ENCODE measurements at places on chromosomes 4 and X.

GRCh38 chrX:94288325-94288724 lies 614.3 kb downstream of the FAM133A start:
- no peaks in the 10 kb centered on the region for H3K27me3 ChIP-seq
- no peaks in the 10 kb centered on the region for H3K4me1 ChIP-seq
- H3K4me3 ChIP-seq = no peak overlapping the region
- no peak overlapping the region for H3K27ac ChIP-seq
- no peak for DNase-seq

DNA sequence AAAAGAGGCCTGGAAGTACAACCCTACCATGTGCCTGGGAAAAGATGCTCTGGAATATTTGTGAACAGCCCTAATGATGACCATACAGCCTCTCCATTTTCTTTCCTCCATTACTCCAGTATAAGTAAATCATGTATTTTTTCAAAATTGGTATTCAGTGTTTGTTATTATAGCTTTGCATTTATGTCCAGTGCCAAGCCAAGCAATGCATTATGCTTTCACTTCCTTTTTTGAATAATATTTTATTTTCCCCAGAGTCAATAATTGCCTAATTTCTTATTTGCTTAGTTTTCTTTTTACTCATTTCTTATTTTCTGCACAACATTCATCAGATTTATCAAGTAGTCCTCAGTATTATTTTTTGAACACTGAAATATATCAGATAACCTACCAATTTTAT lies 49.3 kb upstream of the EOLA2 start:
- no peak overlapping the region for H3K4me3 ChIP-seq
- H3K36me3 ChIP-seq = no peaks in the 10 kb centered on the region
- H3K4me1 ChIP-seq = no peaks in the 10 kb centered on the region

DNA sequence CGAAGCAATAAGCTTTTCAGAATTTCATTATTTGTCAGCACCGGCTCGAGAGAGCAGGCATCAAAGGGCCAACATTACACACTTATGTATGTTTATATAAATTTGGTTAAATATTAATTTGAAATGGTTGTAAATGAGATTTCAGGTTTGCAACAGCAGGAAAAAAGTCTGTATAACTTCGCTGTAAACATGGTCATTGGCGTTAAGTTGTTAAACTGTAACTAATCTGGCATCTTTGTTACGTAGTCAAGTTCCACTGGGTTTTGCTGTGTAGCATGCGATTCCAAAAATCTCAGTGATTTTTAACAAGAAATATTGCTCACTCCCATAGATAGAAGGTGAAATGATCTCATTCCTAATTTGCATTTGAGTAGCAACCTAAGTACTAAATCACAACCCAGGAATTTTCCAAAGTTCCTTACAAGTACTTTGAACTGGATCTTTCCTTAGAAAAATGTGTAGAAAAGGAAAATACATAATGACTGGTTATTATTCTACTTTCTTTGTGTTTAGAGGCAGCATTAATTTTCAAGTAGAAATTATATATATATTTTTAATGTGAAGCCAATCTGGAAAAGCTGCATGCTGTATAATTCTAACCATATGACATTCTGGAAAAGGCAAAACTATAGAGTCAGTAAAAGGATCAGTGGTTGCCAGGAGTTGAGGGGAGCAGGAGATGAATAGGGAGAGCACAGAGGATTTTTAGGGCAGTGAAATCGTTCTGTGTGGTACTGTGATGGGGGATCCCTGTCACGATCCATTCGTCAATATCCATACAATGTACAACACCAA lies 222.1 kb downstream of the CBR4 start:
- no peak for DNase-seq
- H3K27me3 ChIP-seq = no peaks in the 10 kb centered on the region
- no peak overlapping the region for H3K4me3 ChIP-seq
- no peaks in the 10 kb centered on the region for H3K36me3 ChIP-seq

GRCh38 chr4:6494431-6495295 lies 22.2 kb upstream of the PPP2R2C start:
- H3K27me3 ChIP-seq = no peaks in the 10 kb centered on the region
- DNase-seq = no peak
- no peak overlapping the region for H3K27ac ChIP-seq
- H3K4me1 ChIP-seq = no peaks in the 10 kb centered on the region
- no peak overlapping the region for H3K4me3 ChIP-seq

- no peak overlapping the region for H3K4me3 ChIP-seq
- H3K4me1 ChIP-seq = no peaks in the 10 kb centered on the region
- no peaks in the 10 kb centered on the region for H3K27me3 ChIP-seq
- no peak for DNase-seq
These were observed 12.1 kb downstream of the PPARGC1A start for GRCh38 chr4:23877758-23878229.

- H3K4me3 ChIP-seq = no peak overlapping the region
- no peak overlapping the region for H3K27ac ChIP-seq
- no peaks in the 10 kb centered on the region for H3K4me1 ChIP-seq
These were observed 39.6 kb upstream of the CPLX1 start for GRCh38 chr4:865572-865971.

DNA sequence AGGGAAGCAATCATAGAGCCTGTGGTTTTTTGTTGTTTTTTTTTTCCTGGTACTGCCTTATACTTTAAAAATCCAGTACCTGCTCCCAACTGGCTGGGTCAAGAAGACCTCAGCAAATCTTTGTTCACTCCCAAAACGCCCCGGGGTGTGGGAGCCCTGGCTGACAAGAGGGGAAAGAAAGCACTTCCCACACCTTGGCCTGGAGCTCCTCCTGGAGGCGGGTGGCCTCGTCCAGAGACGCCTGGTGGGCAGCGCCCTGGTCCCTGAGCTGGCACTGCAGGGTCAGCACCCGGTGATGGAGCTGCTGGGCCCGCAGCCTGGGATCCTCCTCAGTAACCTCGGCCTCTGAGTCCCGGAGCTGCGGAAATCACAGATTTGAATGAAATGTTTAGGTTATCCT lies 38.2 kb downstream of the C4orf50 start:
- DNase-seq = no peak
- H3K27me3 ChIP-seq = peaks cover 12% of the 10 kb centered on the region
- no peak overlapping the region for H3K27ac ChIP-seq
- H3K4me1 ChIP-seq = no peaks in the 10 kb centered on the region
- no peaks in the 10 kb centered on the region for H3K36me3 ChIP-seq
- H3K4me3 ChIP-seq = no peak overlapping the region

- DNase-seq = no peak
- no peaks in the 10 kb centered on the region for H3K4me1 ChIP-seq
- peaks cover 44% of the 10 kb centered on the region for H3K27me3 ChIP-seq
- no peaks in the 10 kb centered on the region for H3K36me3 ChIP-seq
These were observed 66.7 kb downstream of the DGKK start for GRCh38 chrX:50403903-50404302.

DNA sequence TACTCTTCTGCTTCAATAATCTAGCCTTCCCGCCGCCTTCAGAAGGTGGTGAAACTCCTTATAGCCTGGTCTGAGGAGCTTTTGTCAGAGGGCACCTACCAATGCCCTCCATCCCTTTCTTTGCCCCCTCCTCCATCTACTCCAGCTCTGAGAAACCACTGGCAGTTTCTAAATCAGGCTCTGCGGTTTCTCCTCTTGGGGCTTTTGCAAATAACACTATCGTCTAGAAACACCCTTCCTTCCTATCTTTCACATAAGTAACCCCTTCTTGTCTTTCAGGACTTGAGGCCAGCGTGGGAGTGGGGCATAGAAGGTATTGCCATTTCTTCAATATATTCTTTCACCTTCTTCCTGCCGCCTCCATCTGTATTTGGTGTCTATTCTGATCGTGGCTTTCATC lies 1.2 kb upstream of the EFHC2 start:
- no peak overlapping the region for H3K27ac ChIP-seq
- H3K4me3 ChIP-seq = no peak overlapping the region
- no peak for DNase-seq

DNA sequence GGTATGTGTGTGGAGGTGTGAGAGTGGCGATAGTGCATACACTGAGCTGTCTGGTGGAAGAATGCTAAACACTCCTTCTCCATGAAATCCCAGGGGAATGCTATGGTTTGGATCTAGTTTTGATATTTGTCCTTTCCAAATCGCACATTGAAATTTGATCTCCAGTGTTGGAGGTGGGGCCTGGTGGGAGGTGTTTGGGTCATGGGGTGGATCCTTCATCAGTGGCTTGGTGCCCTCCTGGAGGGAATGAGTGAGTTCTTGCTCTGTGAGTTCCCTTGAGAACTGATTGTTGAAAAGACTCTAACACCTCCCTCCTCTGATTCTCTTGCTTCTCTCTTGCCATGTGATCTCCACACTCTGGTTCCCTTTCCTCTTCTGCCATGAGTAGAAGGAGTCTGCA lies 114.1 kb upstream of the HHIP start:
- no peaks in the 10 kb centered on the region for H3K36me3 ChIP-seq
- no peaks in the 10 kb centered on the region for H3K27me3 ChIP-seq
- DNase-seq = no peak
- no peaks in the 10 kb centered on the region for H3K4me1 ChIP-seq

GRCh38 chrX:85993539-85994197 lies 53.7 kb downstream of the CHM start:
- DNase-seq = no peak
- H3K4me1 ChIP-seq = no peaks in the 10 kb centered on the region
- H3K36me3 ChIP-seq = no peaks in the 10 kb centered on the region
- no peaks in the 10 kb centered on the region for H3K27me3 ChIP-seq

DNA sequence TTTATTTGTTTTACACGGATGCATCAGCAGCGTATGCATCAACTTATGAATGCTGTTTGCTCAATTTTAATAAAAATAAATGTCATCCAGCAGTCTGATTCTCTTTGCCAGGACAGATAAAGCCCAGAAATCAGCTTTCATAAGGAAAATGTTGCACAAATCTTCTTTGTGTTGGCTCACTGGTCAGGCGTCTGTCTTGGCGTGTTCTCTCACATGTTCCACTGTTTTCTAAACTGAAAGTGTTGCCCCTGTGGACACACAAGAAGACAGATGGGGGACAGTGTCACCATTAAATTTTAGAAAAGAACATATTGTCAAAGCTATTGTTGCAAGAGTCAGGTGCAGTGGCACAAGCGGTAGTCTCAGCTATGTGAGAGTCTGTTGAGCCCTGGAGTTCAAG lies 316.2 kb downstream of the CENPC start:
- no peaks in the 10 kb centered on the region for H3K36me3 ChIP-seq
- H3K27ac ChIP-seq = no peak overlapping the region
- no peaks in the 10 kb centered on the region for H3K27me3 ChIP-seq
- H3K4me1 ChIP-seq = no peaks in the 10 kb centered on the region
- DNase-seq = no peak
- H3K4me3 ChIP-seq = no peak overlapping the region

- H3K27me3 ChIP-seq = no peaks in the 10 kb centered on the region
- H3K4me1 ChIP-seq = no peaks in the 10 kb centered on the region
- H3K4me3 ChIP-seq = no peak overlapping the region
- no peak overlapping the region for H3K27ac ChIP-seq
- DNase-seq = no peak
These were observed 24.5 kb downstream of the KIAA0232 start for GRCh38 chr4:6806924-6807626.

- no peaks in the 10 kb centered on the region for H3K36me3 ChIP-seq
- H3K4me1 ChIP-seq = no peaks in the 10 kb centered on the region
- H3K27ac ChIP-seq = no peak overlapping the region
- H3K27me3 ChIP-seq = no peaks in the 10 kb centered on the region
These were observed 100.7 kb upstream of the PTPN13 start for GRCh38 chr4:86493460-86493859.

- no peaks in the 10 kb centered on the region for H3K36me3 ChIP-seq
- H3K4me1 ChIP-seq = no peaks in the 10 kb centered on the region
- H3K4me3 ChIP-seq = no peak overlapping the region
These were observed 44.1 kb upstream of the SH3RF1 start for GRCh38 chr4:169314906-169315305.

DNA sequence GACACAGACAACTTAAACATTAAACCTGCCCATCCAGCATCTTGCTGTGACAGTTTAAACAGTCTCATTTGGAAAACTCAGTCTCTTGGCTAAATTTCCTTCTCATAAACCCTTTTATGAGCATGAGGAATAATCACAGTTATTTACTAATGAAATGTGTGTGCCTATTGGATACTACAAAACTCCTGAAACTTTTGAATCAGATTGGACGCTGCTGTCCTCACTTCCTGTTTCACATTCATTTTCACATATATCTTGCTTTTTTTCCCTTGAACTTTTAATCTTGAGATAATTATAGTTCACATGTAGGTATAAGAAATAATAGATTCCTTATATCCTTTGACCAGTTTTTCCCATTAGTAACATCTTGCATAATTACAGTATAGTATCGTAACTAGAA lies 111.7 kb downstream of the CDKL5 start:
- peaks cover 10% of the 10 kb centered on the region for H3K27me3 ChIP-seq
- no peaks in the 10 kb centered on the region for H3K36me3 ChIP-seq
- no peak for DNase-seq
- H3K4me1 ChIP-seq = no peaks in the 10 kb centered on the region

Measured in breast epithelium (tissue), 4 donors.